Nucleus accumbens (tissue), 56 donors: ENCODE measurements at places on chromosomes 1 and 21.

- DNase-seq, result no peak
Observed at GRCh38 chr1:159900086-159900680, at the start of gene CFAP45. Gene CFAP45, minus strand, starts transcription at chr1:159900165. Its CDS starts 67 bp downstream, at chr1:159900098.

DNA sequence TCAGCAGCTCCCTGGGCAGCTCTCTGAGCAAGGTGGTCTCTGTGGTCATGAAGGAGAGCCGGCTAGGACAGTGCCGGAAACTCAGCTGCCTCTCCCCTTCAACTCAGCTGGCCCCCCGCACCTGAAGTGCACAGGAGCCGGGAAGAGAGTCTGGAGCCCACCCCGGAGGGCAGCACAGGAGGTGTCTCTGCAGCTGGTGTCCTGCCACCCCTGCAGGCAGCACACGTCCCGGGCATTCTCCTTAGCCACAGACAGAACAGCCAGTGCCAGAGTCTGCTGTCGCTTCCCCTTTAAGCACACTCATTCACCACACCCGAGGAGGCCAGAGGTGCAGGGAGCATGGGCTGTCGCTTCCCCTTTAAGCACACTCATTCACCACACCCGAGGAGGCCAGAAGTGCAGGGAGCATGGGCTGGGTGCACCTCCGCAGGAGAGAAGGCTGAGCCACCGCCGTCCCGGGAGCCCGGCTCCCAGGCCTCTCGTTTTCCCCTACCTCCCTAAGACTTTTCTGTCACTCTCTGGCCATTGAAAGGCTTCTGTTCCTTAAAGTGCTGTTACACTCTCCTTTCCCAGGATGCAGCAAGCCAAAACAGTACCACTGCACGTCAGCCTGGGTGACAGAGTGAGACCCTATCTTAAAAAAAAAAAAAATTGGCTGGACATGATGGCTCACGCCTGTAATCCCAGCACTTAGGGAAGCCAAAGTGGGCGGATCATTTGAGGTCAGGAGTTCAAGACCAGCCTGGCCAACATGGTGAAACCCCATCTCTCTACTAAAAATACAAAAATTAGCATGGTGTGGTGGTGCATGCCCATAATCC is 16.9 kb upstream of the SAMD11 start:
- DNase-seq, result no peak

GRCh38 chr1:43691871-43692815 is 15.2 kb upstream of the ST3GAL3 start:
- DNase-seq, result no peak

GRCh38 chr1:233144434-233144833 is 151.1 kb downstream of the PCNX2 start:
- no peak for DNase-seq

GRCh38 chr21:15631342-15631741 is 98.4 kb upstream of the USP25 start:
- no peak for DNase-seq

DNA sequence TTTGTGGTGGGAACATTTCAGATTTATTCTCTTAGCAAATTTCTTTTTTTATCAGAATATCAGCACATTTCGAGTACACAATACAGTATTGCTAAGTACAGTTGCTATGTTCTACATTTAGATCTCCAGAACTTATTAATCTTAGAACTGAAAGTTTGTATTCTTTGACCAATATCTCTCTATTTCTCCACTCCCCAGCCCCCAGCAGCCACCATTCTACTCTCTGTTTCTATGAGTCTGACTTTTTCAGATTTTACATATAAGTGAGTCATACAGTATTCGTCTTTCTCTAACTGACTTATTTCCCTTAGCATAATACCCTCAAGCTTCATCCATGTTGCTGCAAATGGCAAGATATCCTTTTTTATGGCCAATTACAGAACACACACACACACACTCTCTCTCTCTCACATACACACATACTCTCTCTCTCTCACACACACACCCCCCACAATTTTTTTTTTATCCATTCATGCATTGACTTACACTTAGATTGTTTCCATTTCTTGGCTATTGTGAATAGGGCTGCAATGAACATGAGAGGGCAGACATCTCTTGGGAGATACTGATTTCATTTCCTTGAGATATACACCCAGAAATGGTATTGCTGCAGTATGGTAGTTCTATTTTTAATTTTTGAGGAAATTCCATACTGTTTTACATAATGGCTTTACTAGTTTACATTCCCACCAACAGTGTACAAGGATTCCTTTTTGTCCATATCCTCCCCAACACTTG is 15.7 kb downstream of the RPTN start:
- DNase-seq, result no peak

DNA sequence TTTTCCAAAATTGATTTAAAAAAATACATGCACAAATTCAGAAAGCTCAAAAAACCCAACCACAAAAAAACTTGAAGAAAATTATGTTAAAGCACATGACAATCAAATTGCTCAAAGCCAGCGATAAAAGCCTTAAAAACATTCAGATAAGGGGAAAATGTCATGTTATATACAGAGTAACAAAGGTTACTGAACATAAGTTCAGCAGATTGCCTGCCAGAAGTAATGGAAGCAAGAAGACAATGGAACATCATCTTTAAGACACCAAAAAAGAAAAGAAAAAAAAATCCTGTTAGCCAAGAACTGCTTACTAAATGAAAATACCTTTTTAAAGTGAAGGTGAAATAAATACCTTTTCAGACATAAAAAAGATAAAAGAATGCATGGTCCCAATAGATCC is 147.2 kb upstream of the SGIP1 start:
- DNase-seq, result no peak

DNA sequence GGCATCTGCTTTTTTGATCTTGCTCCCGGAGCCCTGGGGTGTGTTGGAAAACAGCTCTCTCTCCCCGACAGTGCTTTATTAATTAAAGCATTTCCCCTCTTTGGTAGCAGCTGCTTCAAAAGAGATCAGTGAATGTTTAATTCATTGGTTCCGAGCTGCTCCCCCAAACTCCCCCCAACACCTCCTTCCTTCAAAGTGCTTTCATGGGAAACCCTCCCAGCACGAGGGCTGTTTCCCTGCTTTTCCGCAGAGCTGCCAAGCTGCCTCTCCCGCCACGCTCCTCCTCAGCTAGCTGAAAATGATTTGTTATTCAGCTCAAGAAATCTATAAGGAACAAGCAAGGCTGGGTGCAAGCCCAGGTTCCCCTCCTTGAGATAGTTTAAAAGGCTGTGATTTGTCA is 40.0 kb upstream of the DISP3 start:
- DNase-seq, result peak; percentile 36

DNA sequence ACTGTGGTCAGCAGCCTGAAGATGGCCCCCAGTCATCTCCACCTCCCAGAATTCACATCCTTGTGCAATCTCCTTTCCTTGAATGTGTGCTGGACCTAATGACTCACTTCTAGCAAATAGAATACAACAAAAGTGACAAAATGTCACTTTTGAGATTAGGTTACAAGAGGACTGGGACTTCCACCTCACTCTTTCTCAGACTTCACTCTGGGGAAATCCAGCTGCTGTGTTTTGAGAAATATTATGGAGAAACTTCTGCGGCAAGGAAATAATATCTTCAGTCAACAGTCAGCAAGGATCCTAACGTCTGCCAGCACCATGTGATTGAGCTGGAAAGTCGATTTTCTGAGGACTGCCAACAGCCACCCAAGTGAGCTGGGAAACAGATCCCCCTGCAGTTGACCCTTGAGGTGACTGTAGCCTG is 70.5 kb upstream of the GADD45A start:
- no peak for DNase-seq

- no peak for DNase-seq
Observed at GRCh38 chr1:248813546-248813945, 12.2 kb downstream of the SH3BP5L start.

DNA sequence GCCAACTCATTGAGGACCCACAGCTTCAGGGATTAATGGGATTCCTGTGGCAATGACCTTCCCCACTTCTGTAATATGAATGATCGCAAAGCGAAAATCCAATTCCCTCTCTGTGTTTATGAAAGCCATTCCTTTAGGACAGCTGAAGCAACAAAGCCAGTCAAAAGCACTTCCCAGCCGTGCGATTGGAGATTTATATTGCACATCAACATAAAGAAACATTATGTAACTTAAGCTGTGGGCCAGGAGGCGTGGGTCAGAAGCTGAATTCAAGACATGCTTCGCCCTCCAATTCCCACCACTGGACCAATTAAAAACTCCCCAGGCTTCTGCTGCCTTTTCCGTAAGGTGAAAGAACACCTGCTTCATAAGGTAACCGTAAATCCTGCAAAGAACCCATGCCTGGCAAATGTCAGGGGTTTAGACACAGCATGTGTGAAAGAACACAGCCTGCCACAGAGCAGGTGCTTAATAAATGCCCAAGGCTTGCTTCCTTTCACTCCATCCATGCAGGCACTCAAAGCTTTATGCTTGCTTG is 138.9 kb upstream of the SOD1 start:
- DNase-seq, result no peak

- peak; percentile 35 for DNase-seq
Observed at GRCh38 chr1:9275567-9276034, 17.1 kb upstream of the SPSB1 start.

GRCh38 chr1:8015036-8015808 is 10.9 kb downstream of the ERRFI1 start:
- DNase-seq, result no peak

- DNase-seq, result no peak
Observed at GRCh38 chr1:38273196-38273804, 226.7 kb upstream of the POU3F1 start.

- no peak for DNase-seq
Observed at GRCh38 chr1:212545941-212546635, 62.5 kb upstream of the ATF3 start.
